ENCODE measurements at places on chromosomes 5 and 9.

DNA sequence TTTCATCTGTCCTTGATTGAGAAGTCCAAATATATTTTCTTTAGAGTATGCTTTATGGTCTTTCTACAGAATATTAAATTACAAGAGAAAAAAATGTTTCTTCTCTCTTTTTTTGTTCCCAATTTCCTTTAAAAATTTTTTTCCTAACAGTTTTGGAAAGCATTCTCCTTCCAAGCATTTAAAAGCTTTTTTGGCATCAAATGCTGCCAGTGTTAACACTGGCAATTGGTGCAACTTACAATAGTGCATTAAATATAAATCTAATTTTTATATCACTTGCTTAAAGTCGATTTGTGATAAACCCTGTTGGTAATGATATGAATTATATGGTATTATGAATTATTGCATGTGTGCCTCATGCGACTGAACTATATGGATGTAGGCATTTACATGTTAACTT is 165.9 kb upstream of the ELL2 start:
- no peak for DNase-seq

- no peak for DNase-seq
These were observed 284.5 kb downstream of the SH3GL2 start for GRCh38 chr9:17863213-17863883.

GRCh38 chr5:151520294-151520693 is 70.8 kb downstream of the FAT2 start:
- no peak for DNase-seq

GRCh38 chr5:57366744-57367143 is 115.9 kb downstream of the ACTBL2 start:
- no peak for DNase-seq

- no peak for DNase-seq
These were observed 1.5 kb downstream of the VAV2 start for GRCh38 chr9:133990366-133991213.

- DNase-seq, result no peak
These were observed 35.6 kb upstream of the SEMA4D start for GRCh38 chr9:89533411-89534095.

All from fibroblast of skin of left biceps (primary cell).